CD4-positive, alpha-beta T cell treated with Interleukin-10 for 1 hour (primary cell): ENCODE measurements at places on chromosomes 12 and 14.
A peak's percentile ranks its signal among the peaks of the same experiment; 100 is the strongest.

DNA sequence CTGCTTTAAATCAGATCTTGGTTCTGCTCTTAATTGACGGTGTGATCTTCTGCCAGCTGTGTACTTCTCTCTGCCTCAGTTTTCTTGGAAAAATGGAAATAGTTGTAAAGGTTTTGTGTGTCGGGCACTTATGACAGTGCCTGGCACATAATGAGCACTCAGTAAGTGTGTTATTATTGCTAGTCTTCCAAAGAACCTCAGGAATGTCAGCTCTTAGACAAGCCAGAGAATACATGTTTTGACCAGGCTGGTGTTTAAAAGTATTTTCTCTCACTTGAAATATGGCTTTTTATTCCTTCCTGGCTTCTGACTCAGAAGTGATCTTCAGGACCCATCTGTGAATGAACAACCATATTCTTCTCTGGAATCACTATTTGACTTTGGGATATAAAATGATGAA, 304.1 kb downstream of the SNAPC1 start:
- DNase-seq: no peak

DNA sequence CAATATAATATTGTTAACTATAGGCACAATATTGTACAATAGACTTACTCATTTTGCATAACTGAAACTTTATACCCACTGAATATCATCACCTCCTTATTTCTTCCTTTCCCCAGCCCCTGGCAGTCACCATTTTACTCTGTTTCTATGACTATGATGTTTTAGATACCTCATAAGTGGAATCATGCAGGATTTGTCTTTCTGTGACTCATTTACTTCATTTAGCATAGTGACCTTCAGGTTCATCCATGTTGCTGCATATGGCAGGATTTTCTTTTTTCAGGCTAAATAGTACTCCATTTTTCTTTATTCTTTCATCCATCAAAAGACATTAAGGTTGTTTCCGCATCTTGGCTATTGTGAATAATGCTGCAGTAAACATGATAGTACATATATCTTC, 18.9 kb downstream of the USP15 start:
- DNase-seq: no peak

GRCh38 chr12:54032627-54033100, at the start of gene HOXC5:
HOXC5 (plus strand) TSS chr12:54033050; CDS start chr12:54033123, 73 bp downstream.
- DNase-seq: peak; percentile 69

- no peak for DNase-seq
These were observed 8.9 kb downstream of the SLC7A8 start for GRCh38 chr14:23174296-23175184.

DNA sequence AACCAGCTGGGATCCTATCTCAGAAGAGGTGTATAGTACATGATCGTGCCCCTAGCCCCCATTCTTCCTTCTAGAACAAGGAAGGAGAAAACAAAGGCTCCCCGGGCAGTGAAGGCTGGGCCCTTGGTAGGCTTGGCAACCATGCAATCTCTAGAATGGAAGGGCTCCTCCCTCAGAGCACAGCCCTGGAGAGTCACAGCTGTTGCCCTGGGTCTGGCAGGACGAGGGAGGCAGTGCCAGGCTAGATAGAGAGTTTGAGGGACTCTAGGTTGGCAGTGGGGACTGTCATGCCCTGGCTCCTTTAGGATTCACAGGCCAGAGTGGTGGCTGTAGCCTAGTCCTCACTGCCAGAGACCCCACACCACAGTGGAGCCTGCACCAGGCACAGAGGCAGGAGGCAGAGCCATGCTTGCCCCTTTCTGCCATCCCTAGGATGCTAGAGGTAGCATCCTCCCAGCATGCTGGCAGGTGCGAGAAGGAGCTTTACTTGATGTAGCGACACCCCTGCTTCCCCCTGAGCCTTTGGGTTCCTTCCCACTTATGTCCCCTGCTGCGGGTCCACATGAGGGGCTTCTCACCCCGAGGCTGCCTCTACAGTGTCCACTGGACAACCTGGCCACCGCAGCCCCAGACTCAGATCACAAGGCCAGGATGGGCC, 33.4 kb upstream of the CIPC start:
- DNase-seq: no peak

- DNase-seq: peak; percentile 28
These were observed 40.2 kb downstream of the HSP90AA1 start for GRCh38 chr14:102046337-102047278.

- DNase-seq: no peak
These were observed 179.6 kb upstream of the PDZRN4 start for GRCh38 chr12:41008472-41008871.

- no peak for DNase-seq
These were observed 1.5 kb upstream of the OTX2 start for GRCh38 chr14:56811593-56812363.

DNA sequence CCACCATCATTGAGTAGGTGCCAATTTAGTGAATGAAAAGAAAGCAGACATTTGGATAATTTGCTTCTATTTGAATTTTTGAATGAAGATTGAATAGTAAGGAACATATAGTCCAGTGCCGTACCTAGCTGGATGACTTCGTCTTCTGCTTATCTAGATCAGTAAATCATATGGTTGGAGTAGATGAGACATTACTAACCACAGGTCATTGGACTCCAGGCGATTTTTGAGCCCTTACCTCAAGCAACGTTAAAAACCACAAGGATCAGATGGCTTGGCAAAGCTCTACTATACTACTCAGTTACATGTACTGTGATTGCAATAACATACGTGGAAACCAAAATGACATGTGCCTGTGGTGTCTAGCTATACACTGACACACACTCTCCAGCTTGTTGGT, 1.7 kb upstream of the SPATS2 start:
- no peak for DNase-seq

- DNase-seq: no peak
These were observed 162.7 kb upstream of the TMTC2 start for GRCh38 chr12:82523996-82524395.

- DNase-seq: no peak
These were observed 1126.1 kb downstream of the TMEM121 start for GRCh38 chr14:106652494-106652893.

GRCh38 chr14:91980157-91980556, 32.7 kb upstream of the FBLN5 start:
- DNase-seq: no peak

- peak; percentile 68 for DNase-seq
These were observed 4.7 kb downstream of the CLEC2D start for GRCh38 chr12:9674226-9674590.

DNA sequence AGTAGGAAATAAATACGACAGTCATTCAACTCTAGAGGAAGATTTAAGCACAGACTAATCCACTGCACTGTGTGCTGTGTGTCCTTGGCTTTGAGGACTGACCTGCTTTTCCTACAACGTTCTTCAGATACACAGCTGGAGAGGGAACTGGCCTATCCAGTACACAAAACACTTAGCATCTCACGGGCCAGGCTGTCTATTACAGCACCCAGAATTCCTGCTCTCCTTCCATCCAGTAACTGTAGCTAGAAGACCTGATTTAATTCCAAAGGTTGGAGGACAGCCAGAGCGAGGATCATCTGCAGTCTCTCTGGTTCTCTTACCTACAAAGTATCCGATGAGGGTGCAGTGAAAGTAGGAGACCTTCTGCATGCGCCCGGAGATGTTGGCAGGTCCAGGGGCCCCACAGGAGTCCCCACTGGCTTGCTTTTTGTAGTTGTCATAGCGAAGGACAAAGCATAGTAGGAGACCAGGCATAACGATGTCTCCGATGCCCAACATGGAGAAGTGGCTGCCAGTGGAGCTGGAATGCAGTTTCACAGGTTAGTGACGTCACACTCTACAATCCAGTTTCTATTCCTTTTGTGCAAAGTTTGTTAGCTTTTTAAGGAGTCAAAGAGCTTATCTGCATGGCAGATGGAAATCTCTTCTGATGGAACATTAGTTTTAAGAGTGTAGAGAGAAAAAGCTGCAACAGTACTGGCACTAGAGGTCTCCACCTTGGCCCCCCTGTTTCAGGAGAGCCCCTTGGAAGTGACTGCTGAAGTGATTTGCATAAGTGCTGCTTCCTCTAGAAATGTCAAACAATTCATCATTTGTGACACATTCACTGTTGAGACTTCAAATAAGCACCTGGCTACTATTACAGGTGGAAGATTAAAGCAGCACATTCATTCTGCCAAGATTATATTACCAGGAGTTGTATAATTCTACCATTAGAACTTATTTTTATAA, 41.7 kb downstream of the ACADS start:
- DNase-seq: no peak

DNA sequence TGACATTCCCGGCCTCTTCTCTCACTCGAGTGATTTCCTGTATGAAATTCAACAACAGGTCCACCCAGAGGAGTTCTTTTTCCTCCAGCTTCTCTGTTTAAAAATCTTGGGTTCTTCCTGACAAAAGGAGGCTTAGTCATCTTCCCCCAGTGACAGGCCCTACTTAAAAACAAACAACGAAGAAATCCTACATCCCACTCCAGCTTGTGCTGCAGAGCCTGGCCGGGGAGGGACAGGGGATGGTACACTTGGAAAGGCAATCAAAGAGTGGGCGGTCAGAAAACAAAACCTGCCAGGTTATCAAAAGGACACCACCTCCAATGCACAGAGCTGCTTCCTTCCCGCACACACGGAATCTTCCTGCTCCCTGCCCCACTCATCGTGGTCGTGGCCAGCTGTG, 101.3 kb downstream of the CACNA1C start:
- no peak for DNase-seq

GRCh38 chr12:80277732-80278131, 166.3 kb upstream of the PTPRQ start:
- DNase-seq: no peak

GRCh38 chr14:36442824-36443241, 77.2 kb downstream of the NKX2-1 start:
- no peak for DNase-seq

DNA sequence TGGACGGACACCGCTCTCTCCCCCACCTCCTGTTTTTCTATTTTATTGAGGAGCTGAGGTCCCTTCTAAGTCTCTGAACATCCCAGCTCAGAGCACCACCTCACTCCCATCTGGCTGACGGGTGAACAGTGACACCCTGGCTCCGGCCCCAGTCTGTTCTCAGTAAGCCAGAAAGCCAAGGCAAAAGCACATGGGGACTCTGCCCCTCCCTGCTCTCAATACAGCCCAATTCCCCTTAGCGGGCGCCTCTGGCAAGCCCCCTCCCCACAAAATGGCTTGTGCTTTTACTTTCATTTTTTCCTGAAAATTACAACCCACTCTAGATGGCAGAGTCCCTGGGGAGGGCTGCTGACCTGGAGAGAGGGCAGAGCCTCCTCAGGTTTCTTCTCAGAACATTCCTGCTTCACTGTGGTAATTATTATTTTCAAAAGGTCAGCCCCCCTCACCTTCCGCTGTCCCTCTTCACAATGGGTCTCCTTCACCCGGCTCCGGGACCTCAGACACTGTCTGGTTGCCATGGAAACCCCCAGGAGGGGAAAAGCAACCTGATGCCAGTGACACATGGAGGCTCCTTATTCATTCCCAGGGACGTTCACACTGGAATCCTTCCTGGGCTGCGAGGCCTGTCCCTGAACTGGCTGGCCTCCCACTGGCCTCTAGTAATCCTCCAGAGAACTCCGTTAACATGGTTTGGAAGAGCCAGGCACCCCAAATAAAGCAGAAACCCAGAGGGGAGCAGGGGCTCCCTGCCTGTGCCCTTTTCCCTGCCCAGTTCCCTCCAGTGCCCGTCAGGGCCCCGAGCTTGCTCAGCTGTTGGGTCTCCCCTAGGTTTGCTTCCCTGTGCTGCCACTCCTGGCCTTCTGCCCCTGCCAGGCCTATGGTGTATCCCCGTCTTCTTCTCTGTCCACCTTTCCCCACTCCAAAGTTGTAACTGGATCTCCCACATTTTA, 15.9 kb downstream of the COL2A1 start:
- no peak for DNase-seq
